ENCODE measurements at places on chromosomes 2 and 18. TPM values are rescaled to one million over a fixed set of nuclear protein-coding genes. Genes with fewer than 3 reads are reported as not detected.

The VWC2L gene
- total RNA-seq: not detected

The RPRM gene
- not detected for total RNA-seq

The AGXT gene
- not detected for total RNA-seq

The TMEM169 gene
- 0.09 TPM for total RNA-seq

The PPP1R1C gene
- total RNA-seq: 1.00 TPM

The ARHGAP28 gene
- total RNA-seq: 10.5 TPM

The UGT1A10 gene
- total RNA-seq: 0.83 TPM

The C2orf66 gene
- total RNA-seq: not detected

The SALL3 gene
- not detected for total RNA-seq

The DYNAP gene
- not detected for total RNA-seq

The KDSR gene
- 19.5 TPM for total RNA-seq

The GAD1 gene
- 0.28 TPM for total RNA-seq
